ENCODE measurements at places on chromosomes 5 and 9.

GRCh38 chr9:98251551-98251950 lies 3.9 kb downstream of the TBC1D2 start:
- DNase-seq: no peak

GRCh38 chr9:128191406-128192046 lies at the start of gene CIZ1:
CIZ1 (minus strand) TSS chr9:128191572; CDS start chr9:128190857, 715 bp downstream.
- peak; percentile 79 for DNase-seq

DNA sequence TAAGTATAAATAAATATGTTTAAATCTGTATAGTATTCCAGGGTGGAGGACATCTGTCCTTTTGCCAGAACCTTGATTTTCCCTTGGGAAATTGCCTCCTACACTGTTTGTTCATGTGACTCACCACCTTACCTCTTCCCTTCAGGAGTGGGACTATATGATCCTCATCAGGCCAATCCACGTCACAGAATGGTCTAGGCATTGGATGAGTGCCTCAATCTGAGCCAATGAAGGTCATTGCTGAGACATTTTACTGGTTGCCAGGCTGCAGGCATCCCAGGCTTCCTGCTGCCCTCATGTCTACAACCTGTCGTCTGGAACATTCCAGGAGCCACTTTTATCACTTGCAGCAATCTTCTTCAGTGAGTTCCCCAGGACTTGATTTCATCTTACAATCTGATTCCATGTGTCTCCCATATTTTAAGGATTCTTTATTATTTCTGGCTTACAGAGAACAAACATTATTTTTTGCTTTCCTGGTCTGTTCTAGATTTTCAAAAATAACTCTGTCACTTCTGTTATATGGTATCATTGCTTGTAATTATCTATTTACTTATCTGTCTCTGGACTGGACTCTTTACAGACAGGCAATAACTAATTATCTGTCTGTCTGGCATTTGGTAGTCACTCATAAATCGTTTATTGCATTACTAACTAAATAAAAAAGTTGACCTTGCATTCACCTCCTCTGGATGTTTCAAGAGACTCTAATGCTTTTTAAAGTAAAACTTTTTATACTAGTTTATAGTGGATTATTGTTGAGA lies 107.3 kb upstream of the APC start:
- no peak for DNase-seq

- DNase-seq: no peak
Measured at GRCh38 chr9:135884328-135885035, 22.9 kb downstream of the CAMSAP1 start.

GRCh38 chr5:16582081-16582480 lies 34.7 kb downstream of the RETREG1 start:
- DNase-seq: no peak

DNA sequence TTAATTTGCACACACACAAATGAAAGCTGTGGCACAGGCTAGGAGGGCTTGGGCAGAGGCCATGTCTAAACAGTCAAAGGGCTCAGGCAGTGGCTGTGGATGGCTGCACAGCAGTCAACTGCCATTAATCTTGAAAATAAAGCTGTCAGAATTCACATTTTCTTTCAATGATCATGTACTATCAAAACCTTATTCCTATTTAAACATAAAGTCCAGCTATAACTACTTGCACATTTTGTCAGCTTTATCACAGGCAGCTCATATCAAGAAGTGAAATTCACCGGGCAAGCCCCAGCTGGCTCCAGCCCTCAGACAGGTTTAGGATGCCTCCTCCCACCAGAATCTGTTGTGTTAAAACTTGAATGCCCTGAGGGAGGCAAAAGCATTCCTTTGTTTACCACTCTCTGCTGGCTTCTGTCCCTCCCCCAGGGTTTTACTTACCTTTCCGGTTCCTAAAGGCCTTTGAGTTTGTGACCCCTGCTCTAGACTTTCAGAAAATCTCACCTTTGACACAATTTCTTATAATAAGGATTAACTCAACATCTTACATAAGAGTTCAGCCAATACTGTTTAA lies 54.9 kb upstream of the GRAMD2B start:
- DNase-seq: peak; percentile 42

DNA sequence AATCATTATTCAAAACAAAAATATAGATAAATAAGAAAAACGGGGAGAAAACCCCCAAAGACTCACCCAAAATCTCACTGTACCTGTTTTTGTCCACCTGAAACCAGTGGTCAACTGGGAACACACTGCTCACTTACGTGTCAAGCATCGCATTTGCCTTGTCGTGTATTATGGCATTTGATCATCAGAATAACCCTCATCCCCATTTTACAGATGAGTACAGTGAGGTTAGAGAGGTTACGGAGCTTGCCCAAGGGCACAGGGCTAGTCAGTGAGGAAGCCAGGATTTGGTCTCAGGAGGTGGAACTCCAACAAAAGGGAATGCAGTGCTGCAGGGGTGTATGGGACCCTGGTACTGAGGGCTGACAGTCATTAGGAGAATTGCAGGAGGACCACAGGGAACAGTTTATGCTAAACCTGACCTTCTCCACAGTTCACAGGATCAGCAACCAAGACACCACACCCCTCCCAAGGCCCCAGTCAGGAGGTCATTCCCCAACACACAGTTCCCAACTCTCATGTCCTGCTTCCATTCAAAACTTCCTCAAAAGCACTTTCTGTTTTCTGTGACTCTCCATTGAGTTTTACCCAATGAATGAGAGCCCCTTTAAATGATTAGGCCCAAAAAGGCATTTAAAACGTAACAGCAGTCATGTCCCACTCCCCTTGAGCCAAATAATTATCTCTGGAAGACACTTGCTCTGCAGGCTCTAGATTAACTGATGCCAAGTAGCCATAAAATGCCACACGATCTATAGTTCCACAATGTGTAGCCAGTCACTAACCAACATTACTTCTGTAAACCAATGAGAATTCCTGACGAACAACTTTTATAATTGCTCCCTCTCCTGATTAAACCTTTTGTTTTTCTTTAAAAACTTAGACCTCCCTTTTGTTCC lies 50.8 kb downstream of the CTSL start:
- DNase-seq: no peak

GRCh38 chr9:127981559-127982121 lies 851 bp upstream of the EEIG1 start:
- no peak for DNase-seq

- no peak for DNase-seq
Measured at GRCh38 chr5:22889720-22890119, 36.6 kb upstream of the CDH12 start.

- DNase-seq: no peak
Measured at GRCh38 chr5:83472213-83472507, 616 bp downstream of the VCAN start.

Data from neuronal stem cell (in vitro differentiated cells).